ENCODE measurements at places on chromosomes 5 and 9. TPM values are rescaled to one million over a fixed set of nuclear protein-coding genes. Genes with fewer than 3 reads are reported as not detected.

C7 gene
- total RNA-seq = not detected

PRUNE2 gene
- 0.72 TPM for total RNA-seq

SPINK13 gene
- total RNA-seq = not detected

CAVIN4 gene
- total RNA-seq = 3.7 TPM

CTNND2 gene
- total RNA-seq = not detected

GPR151 gene
- total RNA-seq = not detected

SLCO4C1 gene
- not detected for total RNA-seq

DMRTA1 gene
- total RNA-seq = 0.66 TPM

All from placental pericyte (primary cell).